Nucleus accumbens (tissue), 56 donors: ENCODE measurements at places on chromosomes 7 and 10.

DNA sequence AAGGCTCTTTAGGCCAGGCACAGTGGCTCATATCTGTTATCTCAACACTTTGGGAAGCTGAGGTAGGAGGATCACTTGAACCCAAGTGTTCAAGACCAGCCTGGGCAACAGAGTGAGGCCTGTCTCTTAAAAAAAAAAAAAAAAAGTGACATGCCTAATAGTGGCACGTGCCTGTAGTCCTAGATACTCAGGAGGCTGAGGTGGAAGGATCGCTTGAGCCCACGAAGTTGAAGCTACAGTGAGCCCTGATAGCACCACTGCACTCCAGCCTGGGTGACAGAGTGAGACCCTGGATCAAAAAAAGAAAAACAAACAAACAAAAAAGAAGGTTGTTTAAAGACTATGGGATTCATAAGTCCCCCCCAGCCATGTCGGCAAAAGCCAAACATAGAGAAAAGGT, 42.2 kb upstream of the NRF1 start:
- no peak for DNase-seq

DNA sequence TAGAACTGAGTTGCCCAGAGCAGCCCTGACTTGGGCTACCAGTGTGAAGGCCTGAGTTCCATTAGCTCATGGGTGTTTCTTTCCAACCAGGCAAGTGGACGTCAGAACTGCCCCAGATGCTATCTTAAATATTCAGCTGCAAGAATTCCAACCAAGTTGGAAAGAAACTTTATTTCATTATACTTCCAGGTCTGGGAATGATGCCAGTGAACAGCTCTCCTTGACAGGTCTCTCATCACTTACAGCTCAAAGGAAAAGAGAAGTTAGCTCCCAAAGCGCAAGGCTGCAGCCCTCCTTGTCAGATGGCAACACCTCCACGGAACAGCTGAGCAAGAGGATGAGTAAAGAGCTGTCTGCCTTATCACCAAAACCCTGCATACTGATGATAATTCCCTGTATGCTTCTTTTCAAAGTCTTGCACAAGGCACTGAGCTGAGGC, 255.5 kb upstream of the AOAH start:
- no peak for DNase-seq

DNA sequence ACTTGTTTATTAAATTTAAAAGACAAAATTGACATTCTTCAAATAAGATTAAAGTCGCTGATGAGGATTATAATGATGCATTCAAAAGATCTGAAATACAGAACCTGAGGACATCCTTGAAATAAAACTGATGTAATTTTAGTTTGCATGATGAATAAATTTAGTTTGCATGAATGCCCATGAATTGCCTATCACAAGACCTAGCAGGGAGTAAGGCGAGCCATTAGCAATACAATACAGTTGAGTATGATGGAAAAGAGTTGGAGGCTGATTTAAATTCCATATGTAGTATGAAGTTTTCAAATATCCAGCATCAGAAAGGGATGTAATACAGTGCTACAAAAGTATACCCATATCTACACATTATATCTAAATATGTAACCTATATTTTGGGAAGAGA, 321.3 kb downstream of the CACNA2D1 start:
- no peak for DNase-seq

- DNase-seq, result no peak
Measured at GRCh38 chr7:36939816-36940215, 215.5 kb upstream of the AOAH start.

DNA sequence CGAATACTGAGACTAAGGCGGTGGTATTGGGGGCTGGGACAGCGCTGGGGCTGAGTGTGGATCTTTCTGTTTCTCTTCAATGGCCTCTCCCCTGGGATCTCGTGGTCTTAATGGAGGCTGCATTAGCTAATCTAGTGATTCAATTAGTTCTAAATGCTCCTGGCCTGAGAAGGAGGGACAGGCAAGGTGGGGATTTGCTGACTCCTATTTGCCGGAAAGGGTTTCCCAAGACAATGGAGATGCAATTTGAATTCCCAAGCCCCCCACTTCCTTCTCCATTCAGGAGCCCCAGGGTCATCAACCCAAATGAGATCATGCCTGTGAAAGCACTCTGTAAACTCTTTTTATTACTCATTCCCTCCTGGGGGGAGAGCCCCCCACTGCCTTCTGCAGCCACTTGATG, 111.7 kb upstream of the PLXNA4 start:
- DNase-seq, result no peak

DNA sequence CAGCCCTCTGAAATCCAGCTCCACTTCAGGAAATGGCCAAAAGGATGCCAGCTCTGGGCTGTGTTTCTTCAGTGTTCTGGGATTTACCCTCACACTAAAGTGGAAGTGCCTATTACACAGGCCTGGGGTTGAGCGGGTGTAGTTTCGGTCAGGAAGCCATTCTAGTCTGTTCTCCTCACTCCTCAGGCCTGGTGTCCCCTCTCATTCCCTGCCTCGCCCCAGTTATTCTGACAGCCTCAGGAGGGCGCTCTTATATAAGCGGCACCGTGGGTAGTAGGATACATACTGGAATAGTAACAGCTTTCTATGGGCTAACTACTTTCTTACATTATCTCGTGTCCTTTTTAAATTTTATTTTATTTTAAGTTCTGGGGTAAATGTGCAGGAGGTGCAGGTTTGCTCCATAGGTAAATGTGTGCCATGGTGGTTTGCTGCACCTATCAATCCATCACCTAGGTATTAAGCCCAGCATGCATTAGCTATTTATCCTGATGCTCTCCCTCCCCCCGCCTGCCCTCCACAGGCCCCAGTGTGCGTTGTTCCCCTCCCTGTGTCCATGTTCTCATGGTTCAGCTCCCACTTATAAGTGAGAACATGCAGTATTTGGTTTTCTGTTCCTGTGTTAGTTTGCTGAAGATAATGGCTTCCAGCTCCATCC, 12.2 kb upstream of the LGI1 start:
- DNase-seq, result no peak

GRCh38 chr10:104029521-104029860, 56.2 kb downstream of the COL17A1 start:
- DNase-seq, result peak; percentile 51

- no peak for DNase-seq
Measured at GRCh38 chr7:69018200-69018599, 580.1 kb upstream of the AUTS2 start.

- no peak for DNase-seq
Measured at GRCh38 chr7:23003505-23004246, 10.3 kb downstream of the HYCC1 start.

- DNase-seq, result no peak
Measured at GRCh38 chr10:59212301-59212798, 35.9 kb downstream of the PHYHIPL start.

DNA sequence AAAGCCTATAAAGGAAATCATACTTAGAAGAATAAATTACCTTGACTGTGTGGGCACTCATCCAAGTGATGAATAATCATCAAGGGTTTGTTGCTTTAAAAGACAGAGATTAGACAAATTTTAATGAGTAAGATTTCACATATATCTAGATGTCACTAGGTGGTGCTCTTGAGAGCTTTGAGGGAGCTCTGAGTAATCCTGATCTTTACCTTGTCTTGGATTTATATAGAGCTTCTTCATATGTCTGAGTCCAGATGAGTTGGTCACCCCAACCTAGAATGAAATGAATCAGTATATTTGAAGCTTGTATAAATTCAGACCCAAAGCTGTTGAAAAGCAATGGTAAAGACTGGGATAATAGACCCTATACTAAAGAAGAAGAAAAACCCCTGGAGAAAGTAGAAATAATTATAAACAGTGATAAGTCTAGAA, 3.7 kb downstream of the AGR2 start:
- DNase-seq, result no peak

DNA sequence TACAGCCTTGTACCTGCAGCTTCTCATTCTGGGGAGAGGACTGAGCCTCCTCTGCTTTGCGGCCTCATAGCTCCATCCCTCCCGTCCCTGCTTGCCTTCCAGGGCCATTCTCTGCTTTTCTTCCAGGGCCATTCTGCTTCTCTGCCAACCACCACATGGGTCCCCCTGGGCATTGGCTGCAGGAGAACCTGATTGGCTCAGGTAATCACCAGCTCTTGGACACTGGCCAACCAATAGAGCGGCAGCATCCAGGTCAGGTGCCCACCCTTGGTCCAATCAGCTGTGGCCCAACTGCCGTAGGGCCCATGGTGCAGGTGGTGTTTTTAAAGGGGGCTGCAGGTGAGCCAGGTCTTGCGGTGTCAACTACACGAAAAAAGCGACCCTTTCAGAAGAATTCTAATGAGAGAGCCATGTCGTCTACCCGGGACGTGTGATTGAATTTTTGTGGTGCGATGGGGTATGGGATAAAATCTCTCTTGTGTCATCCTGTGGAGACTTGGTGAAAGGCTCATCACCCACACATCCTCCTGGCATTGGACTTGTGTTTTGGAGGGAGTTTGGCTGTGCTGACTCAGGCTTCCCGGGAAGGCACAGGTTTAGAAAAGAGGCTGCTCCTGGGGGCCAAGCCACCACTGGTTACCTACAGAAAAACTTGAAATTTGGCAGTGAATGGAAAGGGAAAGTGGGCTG, 46.0 kb upstream of the PODXL start:
- DNase-seq, result no peak

DNA sequence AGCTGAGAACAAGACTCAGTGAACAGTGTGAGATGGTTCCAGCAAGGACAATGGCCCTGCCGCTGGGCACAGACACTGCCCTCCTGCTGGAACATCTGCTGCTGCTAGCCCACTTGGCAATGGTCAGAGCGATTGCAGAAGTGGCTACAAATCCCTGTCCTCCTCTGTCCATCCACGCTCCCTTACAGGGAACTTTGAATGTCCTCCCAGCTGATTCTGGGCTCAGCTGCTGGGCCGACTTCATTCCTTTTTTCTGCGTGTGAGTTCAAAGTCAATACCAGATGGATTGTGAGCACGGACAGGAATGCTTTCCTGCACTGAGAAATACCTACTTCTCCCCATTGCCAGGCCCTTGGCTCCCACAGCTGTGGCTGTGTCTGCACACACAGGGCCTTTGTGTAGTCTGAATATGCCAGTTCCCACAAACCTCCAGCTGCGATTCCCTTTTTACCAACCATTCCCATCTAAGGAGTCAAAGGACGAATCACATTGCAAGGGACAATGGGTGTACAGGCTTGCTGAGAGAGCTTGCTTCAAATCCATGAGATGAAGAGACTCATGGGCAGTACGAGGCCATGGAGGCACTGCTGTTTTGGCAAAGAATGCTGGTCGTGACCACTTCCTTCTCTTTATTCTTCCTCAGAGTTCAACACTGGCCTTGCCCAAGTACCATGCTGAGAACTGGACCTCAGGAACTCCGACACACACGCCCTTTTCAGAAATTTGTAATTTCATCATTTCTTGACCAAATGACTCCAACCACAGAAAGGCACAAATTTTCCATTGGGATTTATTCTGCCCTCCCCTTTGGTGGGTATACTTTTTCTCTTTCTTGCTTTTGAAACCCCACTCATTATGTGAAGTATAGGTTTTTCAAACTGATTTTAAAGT, 44.2 kb downstream of the BPGM start:
- DNase-seq, result peak; percentile 87

GRCh38 chr10:1454951-1455350, 282.4 kb downstream of the ADARB2 start:
- no peak for DNase-seq

DNA sequence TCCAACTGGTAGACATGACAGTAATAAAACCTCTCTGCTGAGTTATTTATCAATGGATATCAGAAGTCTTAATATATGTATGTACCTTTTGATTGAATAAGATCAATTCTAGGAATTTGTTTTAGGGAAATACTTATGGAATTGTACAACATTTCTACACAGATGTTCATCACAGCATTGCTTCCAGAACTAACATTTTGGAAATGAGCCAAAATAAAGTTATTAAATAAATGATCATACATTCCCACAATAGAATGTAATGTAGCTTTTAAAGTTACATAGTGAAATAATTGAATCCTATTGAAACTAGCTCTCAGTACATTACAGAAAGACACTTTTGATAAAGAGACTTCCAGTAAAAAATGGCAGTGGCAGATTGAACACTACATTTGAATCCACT, 481.6 kb upstream of the LRRN3 start:
- DNase-seq, result no peak

GRCh38 chr7:24657980-24658379, 84.7 kb downstream of the PALS2 start:
- DNase-seq, result no peak

DNA sequence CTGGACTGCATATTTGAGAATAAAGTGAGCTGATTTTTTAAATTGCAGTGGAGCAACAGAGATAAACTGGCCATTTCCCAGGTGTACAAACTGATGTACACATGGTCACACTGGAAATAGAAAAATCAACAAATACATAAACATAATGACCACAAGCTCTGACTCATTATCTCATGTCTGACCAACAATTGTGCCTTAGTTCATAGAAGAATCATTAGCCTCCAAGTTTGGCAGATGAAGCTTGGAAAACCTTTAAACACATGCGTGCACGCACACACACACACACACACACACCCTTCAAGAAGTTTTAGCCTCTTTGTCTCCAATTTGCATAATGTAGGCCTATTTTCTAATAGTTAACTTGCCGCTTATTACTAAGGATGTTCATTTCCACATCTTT, 308.9 kb upstream of the POM121L12 start:
- DNase-seq, result no peak

DNA sequence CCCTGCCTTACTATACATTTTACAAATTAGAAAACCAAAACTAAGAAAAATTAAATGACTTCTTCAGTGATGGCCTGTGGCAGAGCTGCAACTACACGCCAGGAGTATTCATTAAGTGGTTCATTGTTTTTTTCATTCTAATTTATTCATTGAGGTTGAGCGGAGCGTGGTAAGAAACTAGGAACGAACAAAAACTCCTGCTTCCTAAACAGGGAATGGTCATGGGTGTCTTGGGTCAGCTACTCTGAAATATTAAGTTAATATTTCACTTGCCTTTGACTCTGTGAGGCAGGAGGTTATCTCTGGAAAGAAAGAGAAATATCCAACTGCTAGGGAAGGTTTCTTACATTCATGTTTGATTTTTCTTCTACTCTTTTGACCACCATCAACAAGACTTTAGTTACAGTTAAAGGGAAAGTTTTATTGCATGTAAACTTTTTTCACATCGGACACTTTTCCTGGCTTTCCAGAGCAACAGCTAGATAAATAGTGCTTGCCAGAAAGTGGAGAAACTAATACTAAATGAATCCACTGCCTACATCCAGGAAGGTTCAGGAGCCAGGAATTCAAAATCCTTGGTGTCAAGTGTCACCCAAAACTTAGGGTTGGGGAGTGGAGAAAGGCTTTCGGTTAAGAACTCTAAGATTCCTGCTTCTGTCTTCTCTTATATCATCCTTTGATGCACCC, 896 bp upstream of the GNG11 start:
- no peak for DNase-seq

GRCh38 chr7:82029236-82029913, 259.5 kb upstream of the HGF start:
- no peak for DNase-seq

GRCh38 chr7:132412435-132412834, 163.8 kb downstream of the PLXNA4 start:
- DNase-seq, result no peak

DNA sequence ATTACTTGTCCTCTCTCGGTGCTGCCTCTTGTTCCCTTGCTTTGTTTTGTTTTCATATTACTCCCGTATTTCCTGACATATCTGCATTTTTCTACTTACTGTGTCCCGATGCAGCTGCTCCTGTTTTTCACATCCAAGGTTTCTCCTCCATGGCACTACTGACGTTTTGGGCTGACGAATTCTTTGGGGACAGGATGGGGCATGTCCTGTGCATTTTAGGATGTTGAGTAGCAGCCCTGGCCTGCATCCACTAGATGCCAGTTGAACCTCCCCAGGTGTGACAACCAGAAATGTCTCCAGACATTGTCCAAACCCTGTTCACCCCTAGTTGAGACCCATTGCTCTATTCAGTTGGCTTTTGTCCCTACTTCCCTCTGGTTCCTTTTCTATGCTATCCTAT, 12.4 kb downstream of the ZNF789 start:
- no peak for DNase-seq
